Stimulated activated CD4-positive, alpha-beta T cell treated with anti-CD3 and anti-CD28 coated beads, Interleukin-15, amount 100 ng/mL, for 24 hours (primary cell): ENCODE measurements at places on chromosomes 12 and 14.

DNA sequence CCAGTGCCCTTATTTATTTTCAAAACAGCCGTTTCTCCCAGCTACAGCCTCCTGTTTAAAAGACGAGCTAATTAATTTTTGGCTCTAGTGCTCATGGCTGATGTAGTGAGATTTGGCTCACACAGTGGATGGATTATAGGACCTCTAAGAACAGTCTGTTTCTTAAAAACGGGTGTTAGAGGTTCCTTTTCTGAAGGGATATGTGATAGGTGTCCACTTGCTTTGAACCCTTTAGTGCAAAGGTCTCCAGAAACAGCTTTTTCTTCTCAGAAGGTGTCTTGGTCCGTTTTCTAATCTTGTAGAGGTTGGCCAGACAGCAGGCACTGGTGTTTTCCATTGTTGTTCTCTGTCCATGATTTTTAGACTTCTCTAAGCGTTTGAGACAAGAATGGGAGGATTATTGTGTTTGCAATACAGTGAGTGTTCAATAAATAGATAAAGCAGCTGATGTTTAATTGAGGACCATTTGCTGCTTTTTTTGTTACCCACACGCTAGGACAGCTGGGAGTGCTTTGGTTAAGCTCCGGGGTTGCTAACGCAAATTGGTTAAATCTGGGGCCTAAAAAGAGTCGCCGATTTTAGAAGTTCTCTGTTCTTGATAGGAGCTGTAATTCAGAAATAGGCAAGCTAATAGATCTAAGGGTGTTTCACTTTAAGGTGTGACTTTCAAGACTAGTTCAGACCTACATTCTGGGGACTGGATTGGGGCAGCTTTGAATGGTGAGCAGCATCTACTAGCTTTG, 1.0 kb downstream of the BORCS5 start:
- DNase-seq = no peak

DNA sequence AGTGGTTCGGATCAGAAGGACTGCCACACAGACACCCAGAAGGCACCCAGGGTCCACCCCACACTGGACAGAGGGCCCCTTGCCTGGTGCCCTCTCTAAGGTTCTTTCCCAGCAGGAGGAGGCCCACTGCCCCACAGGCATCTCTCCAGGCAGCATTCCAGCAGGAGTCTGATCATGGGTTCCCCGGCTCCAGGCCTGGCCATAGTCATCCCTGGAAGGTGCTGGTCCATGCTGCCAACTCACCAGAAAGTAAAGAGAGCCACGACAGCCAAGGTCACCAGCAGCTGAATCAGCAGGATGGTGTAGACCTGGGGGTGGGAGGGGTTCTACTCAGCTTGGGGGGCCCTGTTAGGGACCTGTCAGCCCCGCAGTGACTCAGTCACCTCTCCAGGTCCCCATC, 6.4 kb downstream of the FAIM2 start:
- no peak for DNase-seq

DNA sequence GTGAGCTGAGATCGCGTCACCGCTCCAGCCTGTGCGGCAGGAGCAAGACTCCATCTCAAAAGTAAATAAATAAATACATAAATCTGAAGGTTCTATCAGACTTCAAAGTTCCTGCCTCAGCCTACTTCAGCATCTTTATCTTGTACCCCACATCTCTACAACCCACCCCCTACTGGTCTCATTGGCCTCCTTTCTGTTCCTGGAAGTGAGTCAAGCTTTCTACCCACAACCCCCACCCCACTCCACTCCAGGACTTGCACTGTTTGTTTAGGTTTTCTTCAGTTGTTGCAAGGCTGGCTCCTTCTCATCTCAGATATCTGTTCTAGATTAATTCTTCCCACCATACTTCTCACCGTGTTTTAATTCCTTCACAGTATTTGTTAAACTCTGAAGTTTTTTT, 714 bp upstream of the PSMC6 start:
- peak; percentile 59 for DNase-seq

DNA sequence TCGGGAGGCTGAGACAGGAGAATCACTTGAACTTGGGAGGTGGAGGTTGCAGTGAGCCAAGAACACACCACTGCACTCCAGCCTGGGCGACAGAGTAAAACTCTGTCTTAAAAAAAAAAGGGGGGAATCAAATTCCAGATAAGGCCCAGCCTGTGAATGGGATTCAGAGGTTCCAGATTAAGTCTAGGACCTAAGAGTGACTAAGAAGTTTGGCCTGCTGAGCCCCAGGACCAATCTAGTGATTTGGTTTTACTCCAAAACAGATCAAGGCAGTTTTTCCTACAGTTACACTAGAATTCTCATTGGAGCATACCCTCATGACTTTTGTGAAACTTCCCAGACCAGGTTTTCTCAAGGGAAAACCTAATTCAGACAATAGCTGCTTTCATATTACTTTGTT, 22.8 kb downstream of the EXOC5 start:
- no peak for DNase-seq

- no peak for DNase-seq
Observed at GRCh38 chr12:111664499-111664898, 21.3 kb downstream of the BRAP start.

DNA sequence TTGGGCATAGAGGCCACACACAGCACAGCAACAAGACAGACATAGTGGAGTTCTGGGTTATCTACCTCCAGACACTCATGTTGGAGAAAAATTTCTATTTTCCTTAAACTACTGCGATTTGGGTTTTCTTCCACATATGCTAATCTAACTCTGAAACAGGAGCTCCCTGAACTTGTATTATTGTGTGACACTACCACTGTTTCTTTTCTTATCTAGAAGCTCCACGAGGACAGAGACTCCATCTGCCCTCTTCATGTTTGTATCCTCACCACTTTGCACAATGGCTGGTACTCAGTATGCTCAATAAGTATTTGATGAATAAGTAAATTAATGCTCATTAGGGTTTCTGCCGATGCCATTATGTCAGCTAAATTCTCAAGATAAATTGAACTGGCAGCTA, 218.6 kb downstream of the PAX9 start:
- no peak for DNase-seq

DNA sequence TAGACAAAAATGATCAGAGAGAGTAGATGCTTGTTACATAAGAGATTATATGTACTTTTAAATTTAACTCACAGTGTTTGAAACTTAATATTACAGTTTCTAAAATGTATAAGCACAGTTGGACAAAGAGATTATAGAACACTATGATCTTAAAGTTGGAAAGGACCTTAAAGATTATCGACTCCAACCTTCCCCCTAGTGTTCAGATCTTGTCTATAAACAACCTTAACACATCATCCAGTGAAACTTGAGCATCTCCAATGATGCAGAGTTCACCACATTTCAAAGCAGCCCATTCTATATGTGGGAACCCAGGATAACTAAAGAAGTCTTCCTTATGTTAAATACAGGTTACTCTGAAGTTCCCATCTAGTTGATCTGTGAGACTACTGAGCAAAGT, 480.8 kb downstream of the RMST start:
- no peak for DNase-seq

DNA sequence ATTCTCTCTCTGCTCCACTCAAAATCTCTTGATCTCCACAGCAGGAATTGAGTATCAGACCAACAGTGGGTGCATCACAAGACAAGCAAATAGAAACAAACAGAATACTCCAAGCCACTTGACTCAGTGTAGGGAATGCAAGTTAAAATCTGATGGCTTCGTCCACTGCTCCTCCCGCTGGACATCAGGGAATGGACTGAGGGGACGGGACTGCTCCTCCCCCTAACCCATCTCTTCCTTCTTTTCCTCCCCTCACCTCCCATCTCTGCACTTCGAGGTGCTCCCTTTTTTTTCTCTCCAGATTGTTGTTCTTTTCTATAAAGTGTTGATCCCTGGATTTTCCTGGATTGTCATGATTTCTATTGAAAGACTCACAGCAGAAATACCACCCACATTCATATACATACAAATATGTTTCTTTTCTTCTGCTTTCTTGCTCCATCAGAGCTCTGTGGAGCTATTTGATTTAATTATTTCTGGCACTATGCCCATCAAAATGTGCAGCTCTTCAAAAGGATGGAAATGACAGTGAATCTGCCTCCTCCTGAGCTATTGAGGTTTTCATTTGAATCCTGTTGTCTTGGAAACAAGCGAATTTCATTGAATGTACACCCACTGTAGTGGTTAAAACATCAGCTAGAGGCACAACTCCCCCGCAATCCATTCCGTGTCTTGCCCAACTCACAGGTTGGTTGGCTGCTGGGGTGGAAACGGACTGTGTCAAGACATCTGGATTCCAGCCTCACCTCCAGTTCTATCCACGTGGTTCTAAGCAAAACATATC, 199.7 kb downstream of the SPTSSA start:
- no peak for DNase-seq

DNA sequence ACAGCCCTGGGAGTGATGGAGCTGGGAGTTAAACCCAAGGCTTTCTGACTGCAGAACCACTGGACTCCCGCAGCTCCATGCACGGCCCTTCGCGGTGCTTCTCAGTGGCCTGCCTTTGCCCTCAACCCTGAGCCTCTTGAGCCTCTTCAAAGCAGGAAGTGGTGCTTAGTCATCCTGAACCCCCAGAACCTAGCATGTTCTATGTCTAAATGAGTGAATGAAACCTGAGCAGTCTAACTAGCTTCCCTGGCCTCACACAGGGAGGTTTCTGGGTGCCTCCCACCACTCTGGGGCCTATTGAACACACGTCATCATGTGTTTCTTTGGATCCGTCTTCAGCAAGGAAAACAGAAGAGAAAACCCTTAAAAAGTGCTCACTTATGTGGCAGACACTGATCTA, 117.9 kb upstream of the SFSWAP start:
- DNase-seq = peak; percentile 31

DNA sequence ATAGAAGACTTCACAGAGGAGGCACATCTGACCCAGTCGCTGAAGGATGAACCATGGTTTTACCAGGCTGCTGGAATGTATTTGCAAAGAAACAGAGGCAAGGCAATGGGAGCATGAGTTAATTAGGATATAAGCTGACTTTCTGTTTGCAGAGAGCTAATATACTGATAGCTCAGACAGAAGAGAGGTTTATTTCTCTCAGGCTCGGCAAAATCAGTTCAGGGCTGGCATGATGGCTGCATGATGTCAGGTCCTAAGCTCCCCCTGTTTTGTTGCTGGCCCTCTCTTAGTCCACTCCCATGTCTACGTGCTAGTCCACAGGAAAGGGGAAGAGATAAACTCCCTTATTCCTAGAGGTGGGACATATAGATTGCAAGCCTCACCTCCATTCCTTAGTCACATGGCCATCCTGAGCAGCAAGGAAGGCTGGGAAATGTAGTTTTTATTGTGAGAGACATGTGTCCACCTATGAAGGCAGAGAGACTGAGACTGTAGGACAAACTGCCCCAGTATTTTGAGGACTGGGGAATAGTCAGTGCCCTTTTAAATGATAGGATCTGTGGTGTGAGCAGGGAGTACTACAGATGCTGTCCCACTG, 224.5 kb downstream of the VRK1 start:
- no peak for DNase-seq

- no peak for DNase-seq
Observed at GRCh38 chr14:95294320-95294719, 25.4 kb downstream of the CLMN start.

GRCh38 chr12:129844662-129845220, 59.1 kb downstream of the TMEM132D start:
- DNase-seq = no peak

- DNase-seq = no peak
Observed at GRCh38 chr14:74976264-74977113, 21.1 kb upstream of the PGF start.

DNA sequence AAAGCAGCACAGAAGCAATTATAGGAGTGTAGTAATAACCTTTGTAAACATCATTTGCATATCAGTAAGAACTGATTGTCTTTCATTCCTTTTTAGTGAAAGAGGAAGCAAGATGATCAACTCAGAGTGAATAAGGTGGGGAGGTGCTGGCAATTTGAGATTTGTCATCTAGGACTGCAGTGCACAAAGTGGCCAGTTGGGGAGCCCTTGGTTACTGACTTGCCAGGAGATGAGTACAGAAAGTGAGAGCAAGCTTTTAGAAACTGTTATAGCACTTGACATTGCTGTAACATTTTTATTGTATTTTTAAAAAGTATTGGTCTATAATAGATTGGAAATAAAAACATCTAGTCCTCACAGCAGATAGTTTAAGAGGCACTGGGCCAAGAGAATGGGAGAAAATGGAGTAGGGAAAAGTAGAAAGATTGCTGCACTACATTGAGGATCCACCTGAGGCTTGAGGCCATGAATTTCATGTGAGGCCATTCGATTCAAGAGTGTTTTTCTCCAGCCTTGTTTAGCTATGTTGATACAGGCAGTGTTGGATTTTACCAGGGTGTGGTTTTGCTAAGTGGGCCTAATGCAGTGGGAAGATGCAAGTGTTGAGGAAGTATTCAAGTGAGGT, 98.2 kb downstream of the SNAPC1 start:
- peak; percentile 79 for DNase-seq

- DNase-seq = no peak
Observed at GRCh38 chr12:11732023-11732422, 82.5 kb downstream of the ETV6 start.

GRCh38 chr12:105020241-105020962, 34.3 kb downstream of the NOPCHAP1 start:
- no peak for DNase-seq
